ENCODE measurements at places on chromosomes 3 and 15.

DNA sequence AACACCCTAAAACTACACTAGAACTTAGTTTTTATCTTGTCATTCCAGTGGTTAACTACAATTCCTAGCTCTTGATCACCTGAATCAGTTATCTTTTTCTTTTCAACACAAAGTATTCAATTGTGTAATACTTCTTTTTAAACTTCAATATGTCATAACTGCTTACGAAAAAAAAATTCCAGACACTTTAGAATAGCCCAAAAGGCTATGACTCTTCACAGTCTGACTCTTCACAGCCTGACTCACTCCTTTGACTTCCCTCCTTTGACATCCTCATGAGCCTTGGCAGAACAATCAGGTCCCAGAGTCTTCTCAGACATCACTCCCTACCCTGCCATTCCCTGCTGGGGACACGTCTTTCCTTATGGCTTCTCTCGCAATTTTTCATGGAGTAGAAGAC is 727.1 kb downstream of the ROBO1 start:
- DNase-seq, result no peak

- no peak for DNase-seq
These were observed 160.1 kb upstream of the DPH6 start for GRCh38 chr15:35705884-35706585.

DNA sequence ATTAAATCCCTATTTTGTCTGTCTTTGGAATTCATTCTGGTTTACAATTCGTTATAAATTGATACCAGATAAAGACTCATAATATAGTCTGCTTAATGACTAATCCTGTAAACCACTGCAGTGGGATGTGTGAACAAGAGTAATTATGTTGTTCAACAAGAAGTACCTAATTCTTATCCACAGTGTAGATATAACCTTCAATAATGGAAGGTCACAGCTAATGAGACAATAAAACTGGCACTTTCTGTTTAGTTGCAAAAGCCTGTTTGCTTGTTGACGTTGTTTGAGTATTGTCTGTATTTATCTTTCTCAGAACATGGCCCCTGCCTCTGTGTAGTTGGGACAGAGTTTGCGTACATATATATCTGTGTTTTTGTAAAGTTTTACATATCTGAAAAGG is 26.7 kb downstream of the PIAS1 start:
- DNase-seq, result no peak

DNA sequence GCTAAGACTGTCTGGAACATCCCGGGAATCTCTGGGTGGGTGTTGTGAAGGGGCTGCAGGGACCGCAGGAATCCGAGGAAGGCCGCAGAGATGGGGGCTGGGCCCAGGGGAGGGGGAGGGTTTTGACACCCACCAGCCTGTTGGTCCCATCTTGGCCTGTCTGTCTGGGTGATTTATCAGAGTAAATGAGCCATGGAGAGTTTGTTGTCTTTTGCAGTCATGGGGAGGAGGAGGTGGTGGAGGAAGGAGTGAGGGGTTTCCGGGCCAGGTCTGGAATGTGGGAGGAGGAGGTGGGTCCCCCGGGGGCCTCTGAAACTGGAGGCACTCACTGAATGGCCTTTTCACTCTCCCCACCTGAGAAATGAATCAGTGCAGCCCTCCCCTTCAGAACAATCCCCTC is 11.5 kb downstream of the SEMA3F start:
- DNase-seq, result no peak

GRCh38 chr15:44879066-44879465 is 77.4 kb upstream of the TERB2 start:
- DNase-seq, result no peak

GRCh38 chr3:148042663-148043445 is 633.7 kb downstream of the ZIC1 start:
- DNase-seq, result no peak
